ENCODE measurements at places on chromosomes 1 and 21.

DNA sequence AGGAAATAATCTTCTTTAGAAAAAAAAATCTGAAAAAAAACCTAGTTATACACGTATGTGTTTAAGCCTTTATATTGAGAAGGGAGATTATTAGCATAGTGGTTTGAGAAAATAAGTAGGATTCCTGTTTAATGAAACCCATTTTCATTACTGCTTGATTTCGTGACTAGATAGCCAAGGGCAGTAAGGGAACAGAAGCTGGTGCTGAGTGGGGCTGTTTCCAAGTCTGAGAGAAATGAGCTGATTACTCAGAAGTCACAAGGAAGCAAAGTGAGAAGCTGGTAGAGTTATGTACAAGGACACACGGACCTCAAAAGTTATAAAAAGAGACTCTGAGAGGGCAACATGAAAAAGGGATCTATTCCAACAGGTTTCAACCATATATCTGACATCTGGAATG is 256.5 kb downstream of the TTLL7 start:
- DNase-seq: no peak

DNA sequence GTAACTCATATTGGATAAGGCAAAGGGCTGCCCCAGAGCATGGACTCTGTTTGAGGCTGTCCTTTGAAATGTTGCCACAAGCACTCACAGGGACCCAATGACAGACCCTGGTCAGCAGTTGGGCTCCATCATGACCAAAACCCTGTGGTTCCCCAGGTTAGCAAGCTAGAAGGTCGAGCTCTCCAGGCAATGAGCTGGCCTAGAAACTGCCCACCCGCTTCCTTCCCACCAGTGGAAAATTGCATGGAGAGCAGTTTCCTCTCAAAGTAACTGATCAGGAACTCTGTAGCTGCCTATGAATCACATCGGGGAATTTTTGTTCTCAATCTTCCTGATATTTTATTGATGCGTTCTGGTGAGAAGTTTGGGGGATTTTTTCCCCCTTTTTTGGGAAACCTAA is 52.8 kb downstream of the FHAD1 start:
- no peak for DNase-seq

DNA sequence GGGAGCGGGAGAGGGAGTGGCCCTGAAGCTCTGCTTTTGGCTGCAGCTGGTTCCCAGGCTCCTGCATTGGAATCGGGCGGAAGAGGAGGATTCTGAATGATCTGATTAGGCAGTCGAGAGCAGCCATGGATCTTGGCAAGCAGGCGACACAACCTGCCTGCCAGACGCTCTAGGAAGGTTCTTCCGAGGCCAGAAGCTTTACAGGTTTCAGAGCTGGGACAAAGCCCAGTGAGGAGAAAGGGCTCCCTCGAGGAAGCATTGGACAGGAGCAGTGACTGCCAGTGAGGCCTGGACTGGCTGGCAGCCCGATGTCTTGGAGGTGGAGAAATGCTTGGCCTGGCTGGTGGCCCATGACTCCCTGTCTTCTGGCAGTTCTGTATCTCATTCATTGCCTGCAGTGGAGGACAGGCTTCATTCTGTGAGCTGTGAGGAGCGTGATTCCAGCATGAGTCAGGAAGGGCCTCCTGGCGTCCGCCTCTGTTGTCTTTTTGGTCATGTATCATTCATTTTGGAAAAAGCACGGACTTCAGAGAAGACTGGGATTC is 132.7 kb upstream of the IPO9 start:
- peak; percentile 97 for DNase-seq

GRCh38 chr1:243921111-243921510 is 71.1 kb upstream of the AKT3 start:
- DNase-seq: no peak

- no peak for DNase-seq
Measured at GRCh38 chr21:20013851-20014250, 984.4 kb upstream of the NCAM2 start.
